Stimulated activated CD4-positive, alpha-beta T cell treated with anti-CD3 and anti-CD28 coated beads, Interleukin-15, amount 100 ng/mL, for 1 hour (primary cell): ENCODE measurements at places on chromosomes 2 and 18.

GRCh38 chr2:237879991-237880560 lies 20.7 kb downstream of the RAMP1 start:
- DNase-seq: no peak

DNA sequence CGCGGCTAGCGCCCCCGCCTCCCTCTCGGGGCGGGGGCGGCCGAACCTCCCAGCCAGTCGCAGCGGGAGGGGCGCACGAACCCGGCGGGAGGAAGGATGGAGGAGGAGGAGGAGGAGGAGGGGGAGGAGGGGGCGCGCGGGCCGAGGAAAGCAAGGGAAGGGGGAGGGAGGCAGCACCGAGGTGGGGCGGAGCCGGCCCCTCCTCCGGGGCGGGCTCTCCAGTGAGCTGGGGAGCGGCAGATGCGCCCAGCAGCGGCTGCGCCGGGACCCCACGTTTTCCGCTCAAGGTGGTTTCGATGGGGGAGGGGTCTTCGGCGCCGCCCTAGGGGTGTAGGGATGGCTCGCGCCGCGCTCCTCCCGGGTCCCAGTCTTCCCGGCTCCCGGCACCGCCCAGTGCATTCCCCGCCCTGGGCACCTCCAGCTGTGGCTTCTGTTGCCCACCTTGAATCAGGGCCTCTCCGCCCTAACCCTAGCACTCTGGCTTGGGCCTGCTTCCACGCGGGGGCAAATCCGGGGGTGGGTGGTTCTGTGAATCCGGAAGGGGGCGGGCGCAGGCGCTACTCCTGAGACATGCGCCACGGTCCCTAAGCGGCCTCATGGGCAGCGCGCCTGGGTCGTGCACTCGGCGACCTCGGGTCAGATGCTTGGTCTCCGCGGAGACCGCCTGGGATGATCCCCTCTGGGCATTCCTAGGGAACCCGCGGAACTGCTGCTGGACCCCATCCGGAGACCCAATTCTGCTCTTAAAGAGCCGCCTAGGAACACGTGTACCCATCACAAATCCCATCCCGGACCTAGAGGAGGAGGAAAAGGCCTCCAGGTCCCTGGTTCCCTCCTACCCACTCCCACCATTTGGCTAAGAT lies at the start of gene FBXO41:
FBXO41 (minus strand) TSS at position 183 of the 863 bp plus-strand sequence. CDS start 14,848 bp downstream, outside the sequence.
- peak; percentile 63 for DNase-seq

- DNase-seq: no peak
Observed at GRCh38 chr2:209556354-209556961, 132.6 kb downstream of the MAP2 start.

DNA sequence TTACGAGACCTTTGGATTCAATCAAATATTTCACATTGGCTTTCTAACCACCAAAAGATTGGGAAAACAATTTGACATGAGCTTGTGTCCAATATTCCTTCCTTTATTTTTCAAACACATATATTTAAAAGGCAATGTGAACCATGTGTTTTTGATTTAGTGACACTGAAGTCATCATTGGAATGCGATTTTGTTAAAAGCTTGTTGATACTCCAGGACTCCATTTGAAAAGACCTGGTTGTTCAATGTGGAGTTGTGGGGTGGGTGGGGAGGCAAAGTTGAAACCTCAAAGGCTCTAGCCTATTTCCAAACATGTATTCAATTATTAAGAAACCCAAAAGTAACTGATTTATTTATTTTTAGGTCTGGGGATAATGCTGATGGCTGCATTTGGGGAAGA lies 114.1 kb upstream of the TRIB2 start:
- DNase-seq: no peak

DNA sequence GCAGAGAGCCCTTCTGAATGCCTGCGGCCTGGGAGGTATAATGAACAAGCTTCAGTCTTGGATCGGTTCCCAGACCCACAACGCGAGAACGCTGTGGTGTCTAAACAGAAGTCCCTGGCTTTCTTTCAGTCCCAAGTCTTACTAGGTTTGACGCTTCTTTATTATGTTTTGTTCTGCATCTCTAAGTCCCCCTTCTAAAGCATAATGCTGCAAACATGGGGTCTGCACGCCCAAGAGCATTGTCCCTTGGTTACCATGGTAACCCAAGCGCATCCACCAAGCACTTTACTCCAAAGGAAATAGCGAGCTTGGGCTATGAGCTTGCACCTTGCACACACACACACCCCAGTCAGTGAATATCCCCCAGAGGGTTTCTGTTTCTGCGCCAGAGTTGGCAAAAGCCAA lies 193.7 kb downstream of the INO80D start:
- no peak for DNase-seq

DNA sequence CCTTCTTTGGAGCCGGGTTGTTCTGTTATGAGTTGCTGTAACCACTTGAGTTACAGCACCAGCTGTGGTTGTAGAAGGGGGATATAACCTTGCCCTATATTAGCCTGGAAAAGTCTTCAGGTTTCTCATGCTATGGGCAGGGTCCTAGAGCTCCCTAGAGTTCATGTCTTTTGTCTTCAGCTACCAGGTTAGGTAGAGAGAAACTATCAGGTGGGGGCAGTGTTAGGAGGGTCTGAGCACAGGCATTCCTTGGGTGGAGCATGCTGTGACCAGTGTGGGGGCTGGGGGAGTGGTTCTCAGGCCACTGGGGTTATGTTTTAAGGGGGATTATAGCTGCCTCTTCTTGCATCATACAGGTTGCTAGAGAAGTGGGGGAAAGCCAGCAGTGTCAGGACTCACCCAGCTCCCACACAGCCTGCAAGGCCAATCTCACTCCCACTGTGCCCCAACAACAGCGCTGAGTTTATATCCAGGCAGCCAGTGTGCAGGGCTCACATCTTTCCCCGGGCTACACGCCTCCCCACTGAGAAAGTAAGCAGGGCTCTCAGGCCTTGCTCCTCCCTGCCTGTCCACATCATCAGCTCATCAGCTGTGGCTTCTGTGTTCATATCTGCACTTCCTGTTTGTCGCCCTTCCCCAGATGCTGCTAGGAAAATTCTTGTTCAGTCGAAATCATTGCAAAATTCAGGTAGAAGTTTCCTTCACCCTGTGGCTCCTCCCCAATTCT lies 133.8 kb upstream of the NRXN1 start:
- no peak for DNase-seq

GRCh38 chr18:50696929-50697328 lies 122.9 kb downstream of the MRO start:
- no peak for DNase-seq

GRCh38 chr2:11863103-11863502 lies 116.7 kb downstream of the LPIN1 start:
- DNase-seq: no peak

DNA sequence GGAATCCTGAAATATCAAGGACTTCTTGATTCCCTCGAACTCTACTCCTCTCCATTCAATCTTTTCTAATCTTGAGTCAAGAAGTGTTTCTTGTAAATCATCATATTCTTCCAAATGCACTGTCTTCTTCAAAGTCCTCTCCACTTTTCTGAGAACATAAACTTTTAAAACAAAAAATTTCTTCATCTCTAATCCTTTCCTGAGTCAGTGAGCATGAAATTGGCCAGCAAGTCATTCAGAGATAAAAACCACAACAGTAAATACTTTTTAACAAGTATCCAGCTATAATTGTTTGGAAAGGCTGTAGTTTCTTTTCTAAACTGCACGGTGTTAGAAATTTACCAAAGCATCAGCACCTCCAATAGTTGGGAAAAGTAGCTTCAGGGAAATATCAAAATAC lies 312.6 kb upstream of the GALNT5 start:
- DNase-seq: no peak

DNA sequence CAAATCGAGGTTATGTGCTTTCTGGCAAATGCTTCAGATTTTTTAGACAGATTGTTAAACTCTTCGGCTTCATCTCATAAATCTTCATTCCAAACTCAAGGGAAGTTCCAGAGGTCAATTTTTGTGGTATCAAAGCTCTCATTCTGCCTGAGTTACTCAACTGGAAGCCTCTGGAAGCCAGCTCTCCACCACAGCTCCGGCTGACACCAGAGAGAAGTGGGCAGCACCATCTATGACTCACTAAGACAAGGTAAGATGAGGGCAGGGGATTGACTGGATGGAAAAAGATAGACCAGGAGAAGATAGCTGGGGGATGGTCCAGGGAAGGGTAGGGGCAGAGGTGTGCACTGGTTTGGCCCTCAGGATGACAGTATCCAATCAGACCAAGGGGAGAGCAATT lies 137.3 kb upstream of the HNRNPA3 start:
- no peak for DNase-seq

- no peak for DNase-seq
Observed at GRCh38 chr2:24509425-24509824, 18.4 kb downstream of the NCOA1 start.

- DNase-seq: no peak
Observed at GRCh38 chr18:24992491-24992890, 359.5 kb downstream of the ZNF521 start.

DNA sequence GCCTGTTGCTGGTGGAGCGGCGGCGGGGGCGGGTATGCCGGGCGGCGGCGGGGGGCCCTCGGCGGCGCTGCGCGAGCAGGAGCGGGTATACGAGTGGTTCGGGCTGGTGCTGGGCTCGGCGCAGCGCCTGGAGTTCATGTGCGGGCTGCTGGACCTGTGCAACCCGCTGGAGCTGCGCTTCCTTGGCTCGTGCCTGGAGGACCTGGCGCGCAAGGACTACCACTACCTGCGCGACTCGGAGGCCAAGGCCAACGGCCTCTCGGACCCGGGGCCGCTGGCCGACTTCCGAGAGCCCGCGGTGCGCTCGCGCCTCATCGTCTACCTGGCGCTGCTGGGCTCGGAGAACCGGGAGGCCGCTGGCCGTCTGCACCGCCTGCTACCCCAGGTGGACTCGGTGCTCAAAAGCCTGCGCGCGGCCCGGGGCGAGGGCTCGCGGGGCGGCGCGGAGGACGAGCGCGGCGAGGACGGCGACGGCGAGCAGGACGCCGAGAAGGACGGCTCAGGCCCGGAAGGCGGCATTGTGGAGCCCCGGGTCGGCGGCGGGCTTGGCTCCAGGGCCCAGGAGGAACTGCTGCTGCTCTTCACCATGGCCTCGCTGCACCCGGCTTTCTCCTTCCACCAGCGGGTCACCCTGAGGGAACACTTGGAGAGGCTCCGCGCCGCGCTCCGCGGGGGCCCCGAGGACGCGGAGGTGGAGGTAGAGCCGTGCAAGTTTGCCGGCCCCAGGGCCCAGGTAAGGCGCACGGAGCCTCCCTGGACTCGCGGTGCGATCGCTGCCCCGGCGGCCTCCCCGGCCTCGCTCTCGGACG lies 1.0 kb downstream of the ZCCHC2 start:
- DNase-seq: peak; percentile 17

GRCh38 chr18:76622651-76623050 lies 127.6 kb upstream of the ZNF516 start:
- no peak for DNase-seq

DNA sequence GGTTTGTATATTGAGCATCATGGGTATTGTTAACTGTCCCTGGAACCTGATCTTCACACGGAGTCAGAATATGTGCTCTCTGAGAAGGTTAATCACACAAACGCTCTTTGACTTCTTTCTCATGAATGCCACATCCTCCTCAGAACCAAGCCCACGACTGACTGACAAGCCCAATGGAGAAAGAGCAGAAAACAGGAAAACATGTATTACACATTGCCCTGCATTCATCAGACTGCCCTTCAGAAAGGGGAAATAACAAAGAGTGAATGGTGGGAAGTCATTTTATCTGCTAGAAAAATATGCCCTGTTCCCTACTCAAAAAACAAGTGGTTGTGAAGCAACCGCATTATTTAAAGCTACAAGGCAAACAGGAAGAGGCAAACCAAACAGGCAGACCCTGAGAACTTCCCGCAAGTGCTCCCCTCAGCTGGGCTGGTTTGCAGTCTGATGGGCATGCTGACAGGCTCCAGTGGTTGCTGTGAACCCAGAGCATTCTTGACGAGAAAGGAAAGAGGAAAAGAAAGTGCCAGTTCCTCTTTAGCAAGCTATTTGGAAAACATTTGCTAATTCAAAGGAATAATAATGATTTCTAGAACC lies 172.9 kb upstream of the SETBP1 start:
- no peak for DNase-seq
